ENCODE measurements at places on chromosomes 13 and 19. TPM values are rescaled to one million over a fixed set of nuclear protein-coding genes. Genes with fewer than 3 reads are reported as not detected.

Gene CCDC194
- 0.23 TPM for polyA plus RNA-seq

Gene CYP4F2
- not detected for polyA plus RNA-seq

Gene SBK2
- not detected for polyA plus RNA-seq

Gene PPP1R37
- 15.1 TPM for polyA plus RNA-seq

Gene CYP4F8
- polyA plus RNA-seq, result not detected

Gene TBC1D4
- 33.3 TPM for polyA plus RNA-seq

Gene KLK14
- polyA plus RNA-seq, result 0.13 TPM

DNA sequence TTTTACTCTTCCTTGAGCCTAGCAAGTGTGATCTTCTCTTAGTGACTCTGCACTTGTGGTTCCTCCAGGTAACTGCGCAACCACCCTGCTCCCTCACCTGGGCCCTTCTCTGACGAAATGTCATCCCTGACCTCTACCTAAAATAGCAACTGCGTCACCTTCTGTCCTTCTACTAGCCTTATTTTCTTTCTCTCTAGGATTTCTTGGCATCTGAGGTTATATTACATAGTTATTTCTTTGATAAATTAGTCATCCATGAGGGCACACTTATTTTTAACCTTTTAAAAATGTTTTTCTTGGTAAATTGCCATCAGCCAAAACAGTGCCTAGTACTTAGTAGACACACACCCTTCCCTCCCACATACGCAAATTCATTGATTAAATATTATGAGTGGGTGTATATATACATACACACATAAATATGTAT lies 355.5 kb downstream of the ENOX1 start:
- DNase-seq, result no peak

- DNase-seq, result no peak
Observed at GRCh38 chr13:79987761-79988160, 353.2 kb downstream of the SPRY2 start.

- DNase-seq, result peak; percentile 38
Observed at GRCh38 chr13:76677043-76677442, 209.2 kb downstream of the KCTD12 start.

DNA sequence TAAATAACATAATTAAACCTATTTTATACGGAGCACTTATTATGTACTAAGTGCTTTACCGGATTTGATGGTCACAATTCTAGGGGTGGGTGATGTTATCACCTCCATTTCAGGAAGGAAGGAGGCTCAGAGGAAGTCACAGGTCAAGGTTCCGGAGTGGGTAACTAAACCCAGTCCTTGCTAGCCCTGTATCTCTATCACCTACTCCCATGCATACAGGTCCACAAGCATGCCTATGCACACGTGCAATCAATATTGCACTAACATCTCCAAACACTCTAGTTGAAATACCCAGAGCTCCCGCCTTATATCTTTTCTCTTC lies 17.8 kb upstream of the FOSB start:
- no peak for DNase-seq

- DNase-seq, result no peak
Observed at GRCh38 chr13:43127103-43127798, 103.9 kb downstream of the DNAJC15 start.

DNA sequence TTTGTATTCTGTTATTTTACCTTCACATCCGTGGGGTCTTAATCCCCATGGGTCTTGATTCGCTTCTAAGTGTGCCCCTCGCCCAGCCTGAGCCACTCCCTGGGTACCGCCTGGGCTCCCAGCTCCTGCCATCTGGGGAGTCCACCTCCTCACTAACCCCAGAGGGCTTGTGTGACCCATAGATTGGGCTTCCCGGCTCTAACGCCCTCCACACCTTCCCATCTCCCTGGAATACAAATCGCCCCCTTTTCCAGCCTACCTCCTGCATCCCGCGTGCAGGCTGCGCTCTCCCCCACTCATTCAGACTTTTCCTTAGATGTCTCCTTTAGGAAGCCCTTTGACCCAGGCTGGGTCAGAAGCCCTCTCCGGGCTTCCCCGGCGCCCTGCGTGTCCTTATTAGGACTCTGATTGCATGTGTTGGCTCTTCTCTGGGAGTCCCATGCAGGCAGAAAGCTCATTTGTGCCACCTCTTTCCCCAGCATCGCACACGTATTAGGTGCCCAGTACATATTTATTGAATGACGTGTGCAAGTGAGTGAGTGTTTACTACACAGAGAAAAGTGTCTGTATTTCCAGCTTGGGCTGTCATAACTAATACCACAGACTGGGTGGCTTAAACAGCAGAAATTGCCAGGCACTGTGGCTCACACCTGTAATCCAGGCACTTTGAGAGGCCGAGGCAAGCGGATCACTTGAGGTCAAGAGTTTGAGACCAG lies 757 bp downstream of the CCDC124 start:
- no peak for DNase-seq

GRCh38 chr13:113732961-113733950 lies 25.8 kb upstream of the TMEM255B start:
- DNase-seq, result no peak

GRCh38 chr19:8654591-8655339 lies 24.3 kb downstream of the NFILZ start:
- peak; percentile 27 for DNase-seq

- no peak for DNase-seq
Observed at GRCh38 chr19:49654581-49654980, 11.1 kb downstream of the IRF3 start.

GRCh38 chr19:14516746-14517438 lies 1.3 kb downstream of the DNAJB1 start:
- DNase-seq, result no peak

GRCh38 chr13:41402691-41403511 lies 54.4 kb upstream of the RGCC start:
- no peak for DNase-seq

DNA sequence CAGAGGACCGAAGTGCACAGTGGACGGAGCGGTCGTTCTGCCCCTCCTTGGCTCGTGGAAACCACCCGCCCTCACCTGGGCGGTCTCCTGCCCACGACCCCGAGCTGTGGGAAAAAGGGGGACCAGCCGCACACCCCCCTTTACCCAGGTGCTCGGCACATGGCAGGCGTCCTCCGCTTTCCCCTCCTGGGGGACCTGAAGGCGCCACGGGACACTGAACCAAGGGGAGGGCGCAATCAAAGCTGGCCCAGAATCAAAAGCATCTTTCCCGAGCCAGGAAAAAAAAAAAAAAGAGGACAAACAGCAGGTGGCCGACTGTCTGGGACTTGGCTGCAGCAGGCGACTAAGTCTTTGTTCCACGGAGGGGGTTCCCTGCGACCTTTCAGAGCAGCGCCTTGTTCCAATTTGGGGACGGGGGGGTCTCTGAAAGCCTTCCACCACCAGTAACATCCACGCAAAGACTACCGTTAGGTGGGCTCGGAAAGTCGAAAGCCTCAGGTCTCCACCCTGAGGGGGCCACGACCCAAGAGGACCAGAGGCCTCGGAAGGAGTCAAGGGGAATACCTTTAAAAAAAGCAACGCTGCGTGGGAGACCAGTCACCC lies 1.1 kb downstream of the MBD3 start:
- no peak for DNase-seq

DNA sequence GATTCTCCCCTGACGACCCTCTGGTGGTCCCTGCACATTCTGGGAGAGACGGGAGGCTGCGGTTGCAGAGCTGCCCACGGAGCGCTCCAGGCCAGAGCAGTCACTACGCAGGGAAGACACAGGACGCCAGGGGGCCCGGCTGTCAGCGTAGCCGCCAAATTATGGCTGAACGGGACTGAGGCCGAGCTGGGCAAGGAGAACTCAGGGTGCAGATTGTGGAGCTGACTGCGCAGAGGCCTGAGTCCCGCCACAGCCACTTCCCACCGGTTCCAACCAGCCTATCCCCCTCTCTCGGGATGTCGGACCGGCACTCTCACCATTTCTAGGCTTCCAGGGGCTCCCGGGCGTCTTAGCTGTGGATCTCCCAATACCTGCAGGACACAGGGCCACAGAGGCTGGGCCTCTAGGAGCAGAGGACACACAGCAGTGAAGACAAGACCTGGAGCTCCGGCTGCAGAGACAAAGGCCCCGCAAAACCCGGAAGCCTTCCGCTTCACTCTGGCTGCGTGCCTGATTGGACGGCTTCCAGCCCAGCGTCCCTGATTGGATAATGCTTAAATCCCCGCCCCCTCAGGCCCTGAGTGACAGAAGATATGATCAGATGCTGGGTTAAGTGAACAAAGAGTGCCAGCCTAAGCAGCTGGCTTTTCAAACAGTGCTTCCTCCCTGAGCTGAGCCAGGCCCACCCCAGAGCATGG lies at the start of gene ZNF737:
Gene ZNF737, minus strand, starts transcription at position 461 of the 698 bp plus-strand sequence. Its CDS starts 141 bp downstream, at position 320.
- DNase-seq, result peak; percentile 97

GRCh38 chr19:2110822-2111221 lies 14.1 kb downstream of the IZUMO4 start:
- no peak for DNase-seq

- DNase-seq, result no peak
Observed at GRCh38 chr13:30111810-30112209, 195.5 kb downstream of the KATNAL1 start.

DNA sequence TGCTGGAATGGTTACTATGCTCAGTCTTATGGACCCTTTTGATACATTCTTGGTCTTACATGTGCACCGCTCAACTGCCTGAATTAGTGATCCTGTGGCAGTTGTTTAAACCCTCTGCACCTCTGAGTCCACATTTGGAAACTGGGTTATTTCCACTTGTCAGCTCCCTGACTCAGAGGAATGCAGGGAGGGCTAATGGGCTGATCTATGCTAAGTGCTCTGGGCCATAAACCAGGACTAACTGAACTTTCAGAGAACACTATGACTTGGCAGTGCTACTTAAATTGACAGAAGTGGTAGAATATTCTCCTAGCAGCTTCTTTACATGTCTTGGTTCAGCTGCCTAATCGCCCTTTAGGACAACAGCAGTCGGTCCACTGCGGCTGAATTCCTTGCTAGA lies 26.8 kb upstream of the MED4 start:
- DNase-seq, result no peak

GRCh38 chr13:109783815-109784589 lies 2.4 kb downstream of the IRS2 start:
- no peak for DNase-seq

- DNase-seq, result no peak
Observed at GRCh38 chr19:4472174-4472974, at the start of gene HDGFL2. TSS of gene HDGFL2 (plus strand) at chr19:4472297. CDS start at chr19:4472351, 54 bp downstream.

GRCh38 chr19:10655457-10656312 lies 1.5 kb downstream of the ILF3 start:
- no peak for DNase-seq

DNA sequence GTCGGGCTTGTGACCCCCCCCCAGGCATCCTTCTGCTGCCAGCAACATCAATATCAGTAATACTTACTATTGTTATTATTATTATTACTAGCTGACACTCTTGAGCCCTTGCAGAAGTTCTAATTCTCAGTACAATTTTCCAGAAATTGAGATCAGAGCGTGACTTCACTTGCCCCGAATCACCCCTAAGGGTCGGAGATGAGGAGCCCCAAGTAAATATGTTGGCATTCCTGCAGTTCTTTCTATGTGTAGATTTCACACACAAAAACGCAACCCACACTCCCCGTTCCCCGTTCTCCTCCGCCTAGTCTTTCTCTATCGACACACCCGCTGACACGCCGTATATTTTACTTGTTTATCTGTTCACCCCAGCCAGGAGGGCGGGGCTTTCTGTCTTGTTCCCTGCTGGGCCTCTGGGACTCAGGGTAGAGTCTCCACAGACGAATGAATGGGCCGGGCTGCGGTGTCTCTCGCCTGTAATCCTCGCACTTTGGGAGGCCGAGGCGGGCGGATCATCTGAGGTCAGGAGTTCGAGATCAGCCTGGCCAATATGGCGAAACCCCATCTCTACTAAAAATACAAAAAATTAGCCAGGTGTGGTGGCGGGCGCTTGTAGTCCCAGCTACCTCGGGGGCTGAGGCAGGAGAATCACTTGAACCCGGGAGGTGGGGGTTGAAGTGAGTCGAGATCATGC lies 14.7 kb downstream of the TLE5 start:
- peak; percentile 81 for DNase-seq

DNA sequence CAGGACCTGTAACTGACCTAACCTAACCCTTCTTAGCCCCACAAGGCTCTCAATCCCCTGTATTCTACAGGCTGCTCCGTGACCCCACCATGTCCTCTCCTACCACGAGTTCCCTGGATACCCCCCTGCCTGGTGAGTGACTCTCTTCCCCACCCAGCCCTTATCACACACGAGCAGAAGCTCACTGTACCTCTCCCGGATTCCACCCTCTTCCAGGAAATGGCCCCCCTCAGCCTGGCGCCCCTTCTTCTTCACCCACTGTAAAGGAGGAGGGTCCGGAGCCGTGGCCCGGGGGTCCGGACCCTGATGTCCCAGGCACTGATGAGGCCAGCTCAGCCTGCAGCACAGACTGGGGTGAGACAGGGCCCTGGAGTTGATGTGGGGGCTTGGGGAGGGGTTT lies 1.3 kb downstream of the NR1H2 start:
- no peak for DNase-seq

GRCh38 chr19:17235300-17235970 lies 9.4 kb downstream of the OCEL1 start:
- peak; percentile 67 for DNase-seq

DNA sequence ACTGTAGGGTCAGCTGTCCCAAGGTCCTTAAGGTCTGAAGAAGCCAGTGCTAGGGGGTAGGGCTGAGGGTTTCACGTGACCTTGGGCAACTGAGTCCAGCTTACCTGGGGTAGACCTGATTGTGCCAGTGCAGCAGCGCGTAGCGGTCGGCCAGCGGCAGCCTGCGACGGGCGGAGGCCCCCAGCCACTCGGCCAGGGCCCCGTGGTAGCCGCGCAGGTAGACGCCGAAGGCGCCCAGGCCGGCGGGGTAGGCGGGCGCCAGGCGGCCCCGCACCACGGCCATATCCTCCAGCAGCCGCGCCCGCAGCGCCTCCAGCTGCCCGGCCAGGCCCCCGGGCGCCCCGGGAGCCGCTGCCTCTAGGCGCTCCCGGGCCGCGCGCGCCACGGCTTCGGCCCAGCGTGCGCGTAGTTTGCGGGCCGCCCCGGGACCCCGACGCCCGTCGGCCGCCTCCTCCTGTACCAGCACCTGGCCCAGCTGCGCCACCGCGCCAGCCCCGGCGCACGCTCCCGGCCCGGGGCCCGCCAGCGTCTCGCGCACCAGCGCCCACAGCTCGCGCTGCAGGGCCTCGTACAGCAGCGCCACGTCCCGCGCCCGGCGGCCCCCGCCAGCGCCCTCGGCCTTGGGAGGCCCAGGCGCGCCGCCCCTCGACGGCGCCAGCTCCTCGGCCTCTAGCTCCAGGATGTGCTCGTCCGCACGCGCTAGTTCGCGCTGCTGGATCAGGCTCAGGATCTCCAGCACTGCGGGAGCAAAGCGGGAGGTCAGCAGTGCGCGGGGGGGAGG lies 10.9 kb downstream of the EXOC3L2 start:
- DNase-seq, result no peak

DNA sequence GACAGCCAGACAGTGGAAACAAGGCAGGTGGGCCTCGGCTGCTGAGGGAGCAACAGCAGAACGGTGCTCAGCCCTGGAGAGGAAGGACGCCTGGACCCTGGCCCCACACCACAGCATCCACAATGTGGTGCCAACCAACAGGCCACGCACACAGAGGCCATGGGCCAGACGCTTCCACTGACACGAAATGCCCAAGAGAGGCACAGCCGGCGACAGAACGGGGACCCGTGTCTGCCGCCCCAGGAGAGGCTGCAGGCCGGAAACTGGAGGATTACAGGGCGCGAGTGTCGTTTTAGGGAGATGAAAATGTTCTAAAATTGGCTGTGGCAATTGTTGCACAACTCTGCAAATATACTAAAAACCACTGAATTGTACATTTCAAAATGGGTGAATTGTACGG lies 69.7 kb downstream of the RASA3 start:
- DNase-seq, result no peak
